Aorta (tissue), 5 donors: ENCODE measurements at places on chromosomes 13 and 19.

DNA sequence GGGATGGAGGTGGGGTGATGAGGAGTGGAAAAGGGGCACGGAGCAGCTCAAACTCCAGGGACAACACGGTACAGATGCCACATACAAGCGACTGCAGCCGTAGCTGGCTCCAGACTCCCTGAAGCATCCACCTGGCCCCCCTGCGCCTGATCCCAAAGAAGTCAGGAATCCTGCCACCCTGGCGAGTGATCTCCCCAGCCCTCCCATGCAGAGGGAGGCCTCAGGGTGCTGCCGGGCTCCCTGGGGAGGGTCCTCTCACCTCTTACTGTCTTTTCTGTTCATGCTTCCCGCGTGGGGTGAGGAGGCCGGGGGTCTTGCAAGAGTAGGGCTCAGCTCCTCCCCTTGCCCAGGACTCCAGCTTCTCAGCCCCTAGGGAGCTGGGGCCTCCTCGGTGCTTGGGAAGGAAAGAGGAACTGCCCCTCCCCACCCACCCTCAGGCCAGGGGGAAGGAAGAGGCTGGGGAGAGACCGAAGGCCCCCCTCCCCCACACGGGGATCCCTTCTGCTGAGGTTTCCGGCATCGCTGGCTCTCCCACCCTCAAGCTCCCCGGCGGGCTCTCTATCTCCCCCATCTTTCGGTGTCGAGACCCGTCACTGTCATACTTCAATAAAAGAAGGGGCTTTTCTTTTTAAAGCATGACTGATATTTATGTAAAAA, at the start of gene RASGRP4:
Gene RASGRP4 (minus strand): TSS at position 410 of the 657 bp plus-strand sequence. CDS start 128 bp downstream, at position 282.
- DNase-seq: no peak

- DNase-seq: no peak
These were observed 62.8 kb upstream of the STARD13 start for GRCh38 chr13:33348366-33348765.

- DNase-seq: no peak
These were observed 8.1 kb upstream of the ADGRE2 start for GRCh38 chr19:14786421-14786851.

- DNase-seq: no peak
These were observed 13.1 kb upstream of the MCF2L start for GRCh38 chr13:112955956-112956355.

- no peak for DNase-seq
These were observed 1070.2 kb downstream of the EFNB2 start for GRCh38 chr13:105465251-105465650.

DNA sequence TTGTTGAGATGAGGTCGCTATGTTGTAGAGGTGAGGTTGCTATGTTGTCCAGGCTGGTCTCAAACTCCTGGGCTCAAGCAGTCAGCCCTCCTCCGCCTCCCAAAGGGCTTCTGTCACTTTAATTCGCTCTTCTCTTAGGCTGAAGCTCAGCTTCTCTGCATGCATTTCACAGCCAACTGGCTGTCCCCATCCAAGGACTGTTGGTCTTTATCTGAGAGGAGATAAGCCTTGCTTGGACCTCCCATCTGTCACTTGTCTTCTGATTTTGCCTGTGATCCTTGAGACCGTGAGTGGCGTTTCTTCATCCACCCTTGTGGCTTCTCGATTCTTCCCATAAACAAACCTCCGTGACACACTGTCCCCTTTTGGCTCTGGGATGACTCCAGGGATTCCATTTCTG, 24.4 kb downstream of the CERS1 start:
- DNase-seq: no peak

DNA sequence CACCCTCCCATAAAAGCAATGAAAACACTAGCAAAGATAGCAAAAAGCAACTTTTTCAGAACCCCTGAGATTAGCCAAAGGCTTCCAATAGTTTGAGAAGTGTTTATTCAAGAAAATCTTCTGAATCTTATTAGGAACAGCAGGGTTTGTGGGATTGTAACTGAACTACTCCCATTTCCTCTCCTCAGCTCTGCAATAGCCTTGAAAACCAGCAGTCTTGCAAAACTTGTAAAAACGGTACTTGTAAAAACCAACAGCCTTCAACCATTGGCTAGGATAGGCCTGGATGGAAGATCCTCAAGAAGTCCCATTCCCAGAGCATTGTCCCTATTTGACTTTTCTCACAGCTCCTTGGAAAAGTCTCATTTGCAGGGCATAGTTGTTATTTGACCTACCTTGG, 12.1 kb downstream of the RNASEH2B start:
- DNase-seq: no peak

- DNase-seq: no peak
These were observed 10.2 kb downstream of the C19orf25 start for GRCh38 chr19:1468821-1469254.

DNA sequence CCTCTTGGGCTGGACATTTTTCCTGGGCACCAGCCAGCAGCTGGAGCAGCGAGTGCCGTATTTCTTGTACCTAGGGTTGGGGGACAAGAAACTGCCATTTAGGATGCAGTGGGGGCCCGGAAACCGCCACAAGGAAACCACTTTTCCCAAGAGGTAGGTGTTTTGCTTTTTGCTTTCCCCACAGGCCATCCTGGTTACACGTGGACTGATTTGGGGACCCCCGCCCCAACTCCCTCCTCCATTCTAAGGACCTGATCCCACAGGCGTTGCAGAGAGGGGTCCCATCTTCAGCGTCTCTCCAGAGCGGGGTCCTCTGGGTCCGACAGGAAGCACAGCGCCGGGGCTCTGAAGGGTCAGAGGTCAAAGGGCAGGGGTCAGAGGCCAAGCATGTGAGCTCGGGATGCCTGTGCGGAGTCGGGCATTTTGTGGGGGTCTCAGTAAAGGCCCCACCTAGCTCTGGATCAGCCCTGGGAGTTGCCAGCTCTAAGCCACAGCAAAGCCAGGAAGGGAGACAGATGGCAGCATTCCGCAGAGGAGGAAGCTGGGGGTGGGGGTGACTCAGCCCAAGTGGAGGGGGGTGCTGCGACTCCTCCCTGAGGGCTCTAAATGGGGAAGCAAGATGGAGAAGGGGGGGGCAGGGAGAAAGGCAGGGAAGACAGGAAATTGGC, 4.3 kb downstream of the ZGLP1 start:
- DNase-seq: peak; percentile 75
